ENCODE measurements at places on chromosomes 7 and 10.

GRCh38 chr7:145729691-145730090, 386.9 kb upstream of the CNTNAP2 start:
- no peak for DNase-seq

- no peak for DNase-seq
These were observed 782.7 kb upstream of the CELF2 start for GRCh38 chr10:10235003-10235402.

GRCh38 chr7:22814261-22815208, 8.1 kb downstream of the TOMM7 start:
- no peak for DNase-seq

GRCh38 chr7:139232377-139232717, 1.3 kb downstream of the UBN2 start:
- DNase-seq, result no peak

GRCh38 chr10:90640756-90641155, 217.1 kb downstream of the HTR7 start:
- DNase-seq, result no peak

GRCh38 chr7:121485467-121486243, 89.5 kb upstream of the FAM3C start:
- DNase-seq, result no peak

DNA sequence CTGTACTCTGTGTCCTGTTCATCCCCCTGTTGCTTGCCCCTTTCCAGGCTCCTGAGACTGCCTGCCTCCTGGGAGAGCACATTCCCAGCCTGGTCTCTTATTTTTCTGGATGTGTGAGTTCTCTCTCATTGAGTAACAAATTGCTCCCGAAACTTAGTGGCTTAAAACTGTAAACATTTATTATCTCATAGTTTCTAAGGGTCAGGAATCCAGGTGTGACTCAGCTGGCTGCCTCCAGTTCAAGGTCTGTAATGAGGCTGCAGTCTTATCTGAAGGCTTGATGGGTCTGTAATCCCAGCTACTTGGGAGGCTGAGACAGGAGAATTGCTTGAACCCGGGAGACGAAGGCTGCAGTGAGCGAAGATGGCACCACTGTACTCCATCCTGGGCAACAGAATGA, 53.6 kb upstream of the PRR15 start:
- no peak for DNase-seq

DNA sequence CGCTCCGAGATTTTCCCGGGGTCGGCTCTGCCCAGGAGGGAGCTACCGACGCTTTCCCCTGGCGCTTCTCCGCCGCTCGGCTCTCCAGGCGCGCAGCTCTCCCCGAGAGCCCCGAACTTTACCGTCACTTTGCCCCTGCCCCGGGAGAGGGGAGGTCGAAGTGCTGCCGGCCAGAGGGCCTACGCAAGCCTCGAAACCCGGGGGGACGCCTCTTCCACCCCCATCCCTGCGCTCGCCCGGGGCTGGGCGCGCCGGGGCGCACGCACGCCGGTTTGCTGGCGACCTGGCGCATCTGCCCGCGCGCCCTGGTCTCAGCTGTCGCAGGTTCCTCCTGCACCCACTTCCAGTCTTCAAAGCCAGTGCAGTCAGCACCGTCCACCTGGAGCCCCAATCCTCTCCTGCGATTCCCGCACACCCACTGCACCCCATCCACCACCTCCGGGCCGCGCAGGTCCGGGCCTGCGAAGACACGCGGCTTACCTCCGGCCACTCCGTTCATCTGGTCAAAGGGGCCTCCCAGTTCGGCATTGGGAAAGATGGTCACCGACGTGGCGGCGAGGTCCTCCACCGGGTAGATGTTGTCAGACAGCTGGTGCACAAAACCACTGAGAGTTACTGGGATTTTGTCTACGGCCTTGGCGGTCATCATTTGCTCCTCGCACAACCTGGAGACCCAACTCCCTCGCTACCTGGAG, 638 bp downstream of the EGR2 start:
- DNase-seq, result no peak

- DNase-seq, result no peak
These were observed 137.3 kb upstream of the FRMD4A start for GRCh38 chr10:14468023-14468441.

GRCh38 chr10:129441372-129442009, 25.6 kb upstream of the MGMT start:
- no peak for DNase-seq

DNA sequence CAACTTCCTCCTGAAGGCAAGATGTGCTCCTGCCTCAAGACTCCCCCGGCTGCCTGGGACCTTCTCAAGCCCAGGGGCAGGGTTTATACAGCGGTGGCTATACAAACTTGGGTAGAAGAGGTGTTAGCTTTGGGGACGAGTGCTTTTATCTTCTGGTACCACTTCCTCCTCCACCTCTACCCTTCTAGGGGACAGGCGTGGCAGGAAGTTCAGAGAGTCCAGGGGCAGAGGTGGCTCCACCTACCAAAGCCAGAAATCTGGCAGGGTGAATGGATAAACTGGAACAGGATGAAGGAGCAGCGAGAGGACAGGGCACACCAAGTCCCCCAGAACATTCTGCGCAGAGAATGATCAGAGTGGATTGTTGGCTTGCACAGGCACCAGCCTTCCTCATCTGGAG, 24.0 kb upstream of the TM9SF3 start:
- DNase-seq, result no peak

DNA sequence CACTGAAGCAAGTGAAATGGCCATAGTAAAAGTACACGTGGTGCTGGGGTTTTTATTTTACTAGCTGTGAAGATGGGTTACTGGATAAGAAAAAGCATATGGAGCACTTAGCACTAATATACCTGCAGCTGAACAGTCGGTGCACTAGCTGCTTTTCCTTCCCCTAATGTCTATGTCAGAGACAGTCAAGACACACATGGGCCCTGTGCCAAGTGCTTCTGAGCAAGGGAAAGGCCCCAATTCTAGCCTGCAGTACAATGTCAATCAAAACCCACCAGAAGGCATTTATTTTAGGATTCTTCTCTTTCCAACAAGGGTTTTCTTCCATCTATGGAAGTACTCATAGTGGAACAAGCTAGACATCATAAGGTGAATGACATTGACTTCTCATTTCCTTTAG, 716.7 kb downstream of the CCSER2 start:
- DNase-seq, result no peak

DNA sequence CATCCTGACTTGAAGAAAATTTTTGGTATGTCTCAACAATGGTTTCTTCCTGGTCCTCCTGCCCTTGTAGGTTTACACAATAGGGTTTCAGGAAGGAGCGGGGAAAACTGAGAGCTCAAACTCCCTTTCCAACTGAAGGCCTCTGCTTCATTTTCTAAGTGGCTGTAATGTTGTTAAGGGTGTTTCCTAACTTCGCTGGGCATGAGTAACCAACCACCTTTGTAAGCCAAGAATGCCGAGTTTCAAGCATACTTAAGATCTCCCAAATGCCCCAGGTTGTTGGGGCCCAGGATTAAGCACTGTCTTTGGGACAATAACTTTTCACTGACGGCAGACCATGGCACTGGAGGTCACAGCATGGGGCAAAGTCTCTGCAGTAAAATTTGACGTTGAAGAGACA, 33.6 kb upstream of the DRGX start:
- no peak for DNase-seq

DNA sequence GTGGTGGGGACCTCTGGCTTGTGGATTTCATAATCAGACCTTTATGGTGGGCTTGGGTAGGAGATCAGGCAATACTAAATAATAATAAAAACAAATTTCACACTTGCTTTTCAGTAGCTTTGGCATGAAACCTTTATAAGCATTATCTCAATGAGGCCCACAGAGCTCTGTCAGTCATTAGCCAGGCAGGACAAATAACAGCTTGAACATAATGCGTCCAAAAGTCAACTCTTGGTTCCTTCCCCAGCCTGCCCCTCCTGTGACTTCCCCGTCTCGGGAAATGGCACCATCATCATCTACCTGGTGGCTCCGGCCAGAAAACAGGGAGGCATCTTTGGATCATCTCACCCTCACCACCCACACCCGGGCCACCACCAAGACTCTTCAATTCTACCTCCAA, 40.8 kb downstream of the KCTD7 start:
- no peak for DNase-seq

DNA sequence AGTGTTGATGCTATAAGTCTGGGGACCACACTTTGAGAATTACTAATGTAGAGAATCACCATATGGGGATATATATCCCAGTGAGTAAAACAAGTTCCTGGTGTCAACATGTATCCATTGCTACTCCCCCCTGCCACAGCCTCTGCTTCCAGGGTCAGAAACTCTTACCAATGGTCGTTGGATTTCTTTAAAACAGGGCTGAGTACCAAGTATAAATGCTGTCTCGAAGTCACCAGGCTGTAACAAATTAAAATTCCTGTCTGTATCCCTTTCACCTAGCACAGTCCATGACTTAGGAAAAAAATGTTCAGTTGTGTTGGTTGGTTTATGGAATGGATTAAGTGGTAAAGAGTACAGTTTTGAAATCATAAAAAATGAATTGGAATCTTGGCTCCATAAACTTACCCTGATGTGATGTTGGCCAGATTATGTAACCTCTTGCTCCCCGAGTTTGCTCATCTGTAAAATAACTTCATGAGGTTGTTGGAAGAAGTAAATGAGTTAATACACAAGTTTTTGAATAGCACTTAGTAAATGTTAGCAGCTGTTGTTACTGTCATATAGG, 364.0 kb upstream of the LRGUK start:
- no peak for DNase-seq

- peak; percentile 59 for DNase-seq
These were observed 62.8 kb downstream of the CFAP46 start for GRCh38 chr10:132879408-132880127.

GRCh38 chr10:26858707-26859034, 2.1 kb downstream of the ABI1 start:
- DNase-seq, result no peak

- no peak for DNase-seq
These were observed 236.6 kb downstream of the EBF3 start for GRCh38 chr10:129727495-129727894.

GRCh38 chr7:105794741-105795729, 81.4 kb downstream of the ATXN7L1 start:
- DNase-seq, result no peak

DNA sequence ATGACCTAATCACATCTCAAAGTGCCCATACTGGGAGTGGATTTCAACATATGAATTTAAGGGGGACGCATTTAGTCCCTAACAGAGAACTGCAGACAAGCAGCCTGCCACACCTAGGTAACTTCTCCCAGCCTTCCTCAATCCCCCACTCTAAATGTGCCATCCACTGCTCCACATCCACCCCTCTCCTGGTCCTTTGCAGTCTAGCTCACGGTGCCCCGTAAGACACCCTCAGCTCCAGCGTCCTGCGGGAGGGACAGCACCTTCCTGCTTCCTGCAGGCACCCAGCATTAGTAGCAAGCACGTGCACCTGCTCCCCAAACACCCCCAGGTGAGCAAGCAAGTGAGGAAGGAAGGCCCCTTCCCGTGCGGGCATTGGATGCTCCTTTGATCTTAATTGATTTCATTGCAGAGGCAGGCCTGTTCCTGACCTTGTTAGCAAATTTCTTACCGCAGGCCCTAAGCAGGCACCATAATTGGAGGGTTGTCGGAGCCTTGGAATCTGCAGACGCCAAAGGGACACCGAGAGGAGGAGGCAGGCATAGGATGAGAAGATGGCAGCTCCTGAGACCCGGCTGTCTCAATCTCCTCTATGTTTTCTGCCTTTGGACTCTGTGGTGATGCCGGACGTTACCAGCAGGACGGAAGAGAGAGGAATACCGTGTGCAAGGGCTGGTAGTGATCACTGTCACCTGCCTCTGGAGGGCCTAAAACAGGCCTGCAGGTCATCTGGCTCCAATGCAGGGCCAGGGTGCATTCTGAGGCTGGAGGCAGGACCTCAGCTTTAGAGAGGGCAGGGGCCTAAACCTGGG, 75.8 kb upstream of the CHST15 start:
- DNase-seq, result no peak

DNA sequence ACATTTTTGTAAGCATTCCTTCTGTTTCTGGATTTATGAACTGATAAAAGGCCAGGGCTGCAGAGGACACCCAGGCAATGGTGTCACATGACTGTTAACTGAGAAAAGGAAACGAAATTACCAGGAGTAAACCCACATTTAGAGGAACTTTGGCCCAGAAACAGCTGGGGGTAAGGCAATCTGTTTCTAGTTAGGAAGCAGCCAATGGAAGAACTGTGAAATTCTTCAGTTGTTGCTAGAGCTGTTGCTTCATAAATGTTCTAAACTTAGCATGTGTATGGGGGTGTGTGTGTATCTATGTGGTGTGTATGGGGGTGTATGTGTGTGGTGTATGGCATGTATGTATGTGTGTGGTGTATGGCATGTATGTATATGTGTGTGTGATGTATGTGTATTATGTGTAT, 11.8 kb upstream of the PDCD4 start:
- DNase-seq, result no peak

DNA sequence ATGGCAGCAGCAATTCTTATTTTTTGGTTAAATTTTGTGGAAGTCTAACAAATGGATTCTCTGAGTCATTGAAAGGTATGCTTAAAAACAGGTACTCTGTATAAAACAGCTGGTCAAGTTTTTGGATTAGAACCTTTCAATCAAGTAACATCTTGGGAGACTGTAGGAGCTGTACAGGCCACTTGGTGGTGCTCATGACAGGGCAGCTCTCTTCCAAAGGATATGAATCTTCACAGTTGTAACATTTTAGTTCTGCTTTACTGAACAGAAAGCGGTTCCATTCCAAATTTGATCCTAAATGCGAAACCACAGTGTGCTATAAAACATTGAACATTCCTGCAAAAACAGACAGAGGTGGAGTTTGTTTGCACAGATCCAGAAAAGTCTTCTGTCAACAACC, 44.5 kb upstream of the AGR3 start:
- DNase-seq, result no peak

DNA sequence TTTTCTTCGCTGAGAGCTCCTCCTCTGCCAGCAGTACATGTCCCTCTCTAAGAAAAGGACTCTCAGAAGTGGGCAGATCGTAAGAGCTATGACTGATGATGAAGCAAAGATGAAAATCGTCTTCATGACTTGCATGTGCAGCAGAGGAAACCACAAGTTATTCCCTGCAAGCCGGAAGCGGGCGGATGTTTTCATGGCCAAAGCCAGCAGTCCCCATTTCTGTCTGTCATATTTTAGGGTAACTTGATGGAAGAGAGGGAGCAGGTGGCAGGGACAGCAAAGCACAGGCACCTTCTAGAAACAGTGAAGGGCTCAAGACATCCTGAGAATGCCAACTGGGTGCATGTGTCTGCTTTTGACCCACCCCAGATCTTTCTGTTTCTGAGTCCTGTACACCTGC, 19.9 kb downstream of the KLF6 start:
- no peak for DNase-seq

DNA sequence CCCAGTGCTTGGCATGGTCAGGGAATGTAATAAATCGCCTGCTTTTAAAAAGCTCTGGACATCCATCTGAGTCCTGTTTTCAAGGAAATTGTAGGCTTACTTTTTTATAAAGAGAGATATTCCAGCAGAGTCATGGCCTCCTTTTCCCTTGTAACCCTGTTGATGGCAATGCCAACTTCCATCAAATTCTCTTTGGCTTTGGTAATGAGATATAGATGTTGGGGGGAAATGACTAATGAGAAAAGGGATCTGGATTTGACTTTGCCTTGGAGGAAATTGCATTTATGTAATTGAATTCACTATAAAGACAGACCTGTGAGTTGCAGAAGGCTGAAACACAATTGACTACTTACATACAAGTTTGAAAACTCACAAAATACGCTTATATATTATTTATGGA, 347.5 kb downstream of the GPR158 start:
- DNase-seq, result no peak

GRCh38 chr10:29634764-29635625, at the start of gene SVIL:
SVIL (minus strand) TSS chr10:29634971; CDS start chr10:29555058, 79,913 bp downstream.
- peak; percentile 24 for DNase-seq
